Renal pelvis (tissue), 12 donors: ENCODE measurements at places on chromosomes 1 and 21.

DNA sequence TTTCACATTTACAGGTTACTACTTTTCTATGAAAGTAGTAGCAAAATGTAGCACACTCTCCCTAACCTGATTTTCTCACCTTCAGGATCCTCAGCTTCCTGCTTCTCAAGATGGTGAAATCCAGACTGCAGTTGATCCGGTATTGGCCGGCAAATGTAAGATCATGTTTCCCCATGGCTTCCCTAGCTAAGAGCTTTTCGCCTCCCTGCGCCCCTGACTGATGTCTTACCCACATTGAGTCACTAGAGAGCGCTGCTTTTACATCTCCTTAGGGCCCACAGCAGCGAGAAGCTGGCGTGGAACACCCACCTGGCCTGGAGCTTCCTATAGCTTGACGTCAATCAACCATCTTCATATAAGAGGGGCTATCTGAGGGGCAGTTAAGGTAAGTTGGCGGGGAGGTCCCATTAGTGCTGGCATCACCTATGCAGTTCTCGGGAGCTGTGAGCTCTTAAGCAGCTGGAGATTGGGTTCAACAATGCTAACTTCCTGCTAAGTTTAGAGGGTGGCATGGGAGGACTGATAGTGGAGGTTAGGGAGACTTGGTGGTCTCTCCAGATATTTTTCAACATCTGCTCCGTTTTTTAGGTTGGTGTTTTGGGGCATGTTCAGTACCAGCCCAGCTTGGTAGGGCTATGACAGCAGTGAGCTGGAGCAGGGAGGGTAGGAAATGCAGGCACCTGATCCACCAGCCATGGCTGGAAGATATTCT is 5.5 kb downstream of the PTPN7 start:
- peak; percentile 82 for DNase-seq

- no peak for DNase-seq
These were observed at the start of gene NR5A2 for GRCh38 chr1:200027264-200027823. Gene NR5A2, plus strand, starts transcription at chr1:200027710. Its CDS starts 138 bp downstream, at chr1:200027848.

GRCh38 chr1:23124259-23125026 is 44.2 kb downstream of the LUZP1 start:
- no peak for DNase-seq

GRCh38 chr1:25522031-25522655 is 21.3 kb upstream of the LDLRAP1 start:
- DNase-seq, result no peak

DNA sequence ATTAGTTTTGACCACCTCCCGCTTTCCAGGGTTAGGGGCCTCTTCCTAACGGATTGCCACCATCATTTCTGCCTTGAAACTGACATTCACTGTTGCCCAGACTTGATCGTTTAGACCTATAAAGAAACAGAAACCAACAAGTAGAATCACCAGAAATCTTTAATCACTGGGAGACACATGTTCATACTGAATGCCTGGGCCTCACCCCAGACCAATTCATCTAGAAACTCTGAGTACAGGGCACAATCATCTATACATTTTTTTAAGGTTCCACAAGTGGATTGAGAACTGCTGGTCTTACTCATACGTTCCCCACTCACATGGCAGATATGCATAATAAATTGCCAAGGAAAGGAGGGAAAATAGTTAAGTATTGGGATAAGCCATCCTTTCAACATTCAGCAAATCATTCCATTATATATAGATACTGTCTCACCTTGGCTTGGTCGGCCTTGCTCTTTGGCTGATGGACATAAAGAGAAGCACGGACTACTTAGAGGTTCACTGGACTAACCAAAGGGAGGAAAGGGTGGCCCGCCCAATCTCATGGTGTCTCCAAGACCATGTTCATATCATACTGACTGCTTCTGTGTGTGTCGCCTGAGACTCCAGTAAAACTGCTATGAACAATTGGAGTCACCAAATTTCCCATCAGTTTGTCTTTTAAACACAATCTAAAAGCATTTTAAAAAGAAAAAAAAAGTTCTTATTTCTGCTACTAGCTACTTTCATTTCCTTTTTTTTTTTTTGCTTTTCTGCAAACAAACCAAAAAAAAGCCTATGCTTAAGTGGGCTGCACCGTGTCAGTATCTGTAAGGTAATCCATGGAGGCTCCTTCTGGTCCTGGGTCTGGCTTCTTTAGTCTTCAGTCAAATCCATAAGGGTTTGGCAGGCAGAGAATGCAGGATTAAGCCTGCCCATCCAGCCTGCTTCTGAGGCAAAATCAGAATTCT is 9.4 kb upstream of the TARBP1 start:
- DNase-seq, result no peak
